ENCODE measurements at places on chromosomes 16 and 17.

DNA sequence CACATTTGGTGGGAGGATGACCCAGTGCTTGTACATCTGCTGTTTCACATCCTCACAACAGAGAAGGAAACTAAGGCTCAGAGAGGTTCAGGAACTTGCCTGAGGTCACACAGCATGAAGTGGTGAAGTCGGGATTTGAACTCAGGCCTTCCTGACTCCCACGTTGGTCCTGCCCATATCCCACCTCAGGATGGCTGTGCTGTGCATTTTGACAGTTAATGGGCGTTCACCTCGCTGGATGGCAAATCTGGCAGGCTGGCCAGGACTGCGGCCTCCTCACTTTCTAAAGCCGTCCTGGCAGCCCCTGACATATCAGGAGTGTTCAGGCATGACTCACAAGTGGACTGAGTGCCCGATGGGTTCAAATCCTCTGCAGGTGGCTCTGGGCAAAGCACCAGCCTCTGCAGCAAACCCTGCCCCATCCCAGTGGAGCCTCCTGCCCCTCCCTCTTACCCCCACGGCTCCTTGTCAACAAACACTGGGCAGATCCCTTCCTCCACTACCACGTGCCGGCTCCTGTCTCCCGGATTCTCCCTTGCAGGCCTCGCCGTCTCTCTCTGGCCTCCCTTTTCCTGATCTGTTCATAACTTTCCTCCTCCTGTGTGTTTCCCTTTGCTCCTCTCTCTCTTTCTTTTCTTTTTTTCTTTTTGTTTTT lies 29.2 kb downstream of the SOCS3 start:
- no peak for DNase-seq

GRCh38 chr16:68091380-68092261 lies 6.5 kb downstream of the NFATC3 start:
- peak; percentile 94 for DNase-seq

GRCh38 chr16:10308305-10309193 lies 77.3 kb upstream of the ATF7IP2 start:
- no peak for DNase-seq

GRCh38 chr16:79278506-79278905 lies 322.0 kb downstream of the MAF start:
- DNase-seq, result no peak

GRCh38 chr17:2963332-2964027 lies 99.9 kb downstream of the OR1D5 start:
- DNase-seq, result no peak

DNA sequence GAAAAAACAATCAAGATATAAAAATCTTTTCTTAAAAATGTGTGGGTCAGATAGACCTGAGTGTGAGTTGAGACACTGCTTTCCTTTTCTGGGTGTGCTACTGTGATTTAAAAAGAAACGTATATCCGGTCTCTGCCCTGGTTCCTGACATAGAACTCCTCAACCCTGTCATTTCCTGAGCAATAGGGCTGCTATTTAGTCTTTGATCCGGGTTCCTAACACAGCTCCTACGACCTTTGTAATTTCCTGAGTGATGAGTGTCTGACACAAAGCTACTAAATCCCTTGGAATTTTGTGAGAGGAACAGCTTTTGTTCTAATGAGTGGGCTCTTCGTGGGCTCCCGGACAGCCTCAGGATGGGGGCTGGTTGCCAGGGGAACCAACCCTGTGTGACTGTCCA lies 93.9 kb upstream of the FA2H start:
- no peak for DNase-seq

DNA sequence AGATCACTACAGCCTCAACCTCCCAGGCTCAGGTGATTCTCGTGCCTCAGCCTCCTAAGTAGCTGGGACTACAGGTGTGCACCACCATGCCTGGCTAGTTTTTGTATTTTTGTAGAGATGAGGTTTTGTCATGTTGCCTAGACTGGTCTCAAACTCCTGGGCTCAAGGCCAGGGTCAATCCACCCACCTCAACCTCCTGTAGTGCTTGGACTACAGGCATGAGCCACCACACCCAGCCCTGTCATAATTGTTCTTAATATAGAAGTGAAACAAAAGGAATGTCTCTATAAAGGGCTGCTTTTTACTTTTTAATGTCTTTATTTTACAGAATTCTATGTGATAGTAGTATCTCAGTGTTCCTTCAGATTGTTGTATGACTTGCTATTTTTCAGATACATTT lies 345.2 kb upstream of the TBX2 start:
- no peak for DNase-seq

DNA sequence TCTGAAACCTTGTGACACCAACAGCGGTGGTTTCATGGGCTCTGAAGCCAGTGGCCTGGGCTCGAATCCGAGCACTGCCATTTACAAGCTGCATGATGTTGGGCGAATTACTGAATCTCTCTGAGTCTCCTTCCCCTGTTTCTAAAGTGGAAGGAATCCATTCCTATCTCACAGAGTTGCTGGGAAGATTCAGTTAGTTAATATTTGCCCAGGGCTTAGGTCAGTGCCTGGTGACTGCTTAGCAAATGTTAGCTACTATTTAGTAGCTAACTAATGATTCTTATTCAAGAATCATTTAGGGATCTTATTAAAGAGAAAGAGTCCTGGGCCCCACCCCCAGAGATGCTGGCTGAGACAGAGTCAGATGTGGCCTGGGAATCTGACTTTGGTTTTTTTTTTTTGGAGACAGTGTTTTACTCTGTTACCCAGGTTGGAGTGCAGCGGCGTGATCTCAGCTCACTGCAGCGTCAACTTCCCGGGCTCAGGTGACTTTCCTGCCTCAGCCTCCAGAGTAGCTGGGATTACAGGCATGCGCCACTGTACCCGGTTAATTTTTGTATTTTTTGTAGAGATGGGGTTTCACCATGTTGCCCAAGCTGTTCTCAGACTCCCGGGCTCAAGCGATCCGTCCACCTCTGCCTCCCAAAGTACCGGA lies 33.6 kb upstream of the RAI1 start:
- no peak for DNase-seq

GRCh38 chr17:81563861-81564586 lies 11.9 kb upstream of the FAAP100 start:
- DNase-seq, result no peak

DNA sequence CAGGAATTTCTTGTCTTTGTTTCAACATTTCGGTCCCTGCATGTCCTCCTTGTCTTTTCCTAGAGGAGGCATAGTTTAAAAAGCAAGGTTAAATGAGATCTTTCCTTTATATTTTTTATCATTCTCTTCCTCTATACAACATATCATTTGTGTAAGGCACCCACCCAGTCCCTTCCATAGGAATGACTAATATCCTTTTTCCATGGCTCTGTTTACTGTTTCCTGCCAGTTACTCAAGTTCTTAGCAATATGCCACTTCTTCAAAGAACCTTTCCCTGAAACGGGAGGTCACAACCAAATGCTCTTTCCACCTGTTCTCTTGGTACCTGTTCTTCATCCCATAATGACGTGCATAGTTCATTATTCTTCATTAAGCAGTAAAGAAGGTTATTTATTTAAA lies 1237.1 kb upstream of the GOT2 start:
- DNase-seq, result no peak

DNA sequence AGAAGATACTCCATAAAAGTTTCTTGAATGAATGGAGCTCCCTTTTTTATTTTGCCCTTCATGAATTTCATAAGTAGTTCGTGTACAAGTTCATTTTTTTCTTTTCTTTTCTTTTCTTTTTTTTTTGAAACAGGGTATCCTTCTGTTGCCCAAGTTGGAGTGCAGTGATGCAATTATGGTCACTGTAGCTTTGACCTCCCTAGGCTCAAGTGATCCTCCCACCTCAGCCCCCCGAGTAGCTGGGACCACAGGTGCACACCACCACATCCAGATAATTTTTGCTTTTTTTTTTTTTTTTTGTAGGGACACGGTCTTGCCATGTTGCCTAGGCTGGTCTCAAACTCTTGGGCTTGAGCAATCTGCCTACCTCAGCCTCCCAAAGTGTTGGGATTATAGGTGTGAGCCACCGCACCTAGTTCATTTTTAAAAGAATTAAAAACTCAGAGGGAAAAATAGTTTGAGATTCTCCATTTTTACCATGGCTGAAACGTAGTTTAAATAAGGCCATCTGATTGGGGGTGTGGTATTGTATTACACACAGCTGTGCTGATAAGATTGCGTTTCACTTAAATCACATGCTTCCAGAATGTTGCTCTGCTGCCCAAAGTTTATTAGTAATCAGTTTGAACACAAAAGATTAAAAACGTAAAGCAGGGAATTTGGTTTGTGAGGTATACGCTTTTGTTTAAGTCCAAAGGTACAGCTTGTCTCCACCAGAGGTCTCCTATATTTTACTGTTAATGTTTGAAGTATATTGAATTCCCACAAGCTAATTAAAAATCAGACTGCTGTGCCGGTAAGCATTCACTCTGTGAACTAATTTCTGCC lies 154.1 kb downstream of the SOCS1 start:
- peak; percentile 81 for DNase-seq

DNA sequence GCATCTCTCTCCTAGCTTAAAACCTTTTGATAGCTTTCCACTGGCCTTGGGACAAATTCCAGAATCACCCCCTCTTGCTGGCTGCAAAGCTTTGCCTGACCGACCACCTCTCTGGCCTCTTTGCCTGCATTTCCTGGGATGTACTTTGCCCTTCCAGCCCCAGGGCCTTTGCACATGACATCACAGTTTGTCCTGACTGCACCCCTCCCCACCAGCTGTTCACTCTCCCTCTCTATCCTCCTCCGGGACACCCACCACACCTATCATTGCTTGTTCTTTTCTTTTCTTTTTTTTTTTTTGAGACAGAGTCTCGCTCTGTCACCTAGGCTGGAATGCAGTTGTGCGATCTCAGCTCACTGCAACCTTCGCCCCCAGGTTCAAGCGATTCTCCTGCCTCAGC lies 7.9 kb downstream of the AANAT start:
- DNase-seq, result no peak

- no peak for DNase-seq
These were observed 27.6 kb upstream of the AATK start for GRCh38 chr17:81193470-81194224.

DNA sequence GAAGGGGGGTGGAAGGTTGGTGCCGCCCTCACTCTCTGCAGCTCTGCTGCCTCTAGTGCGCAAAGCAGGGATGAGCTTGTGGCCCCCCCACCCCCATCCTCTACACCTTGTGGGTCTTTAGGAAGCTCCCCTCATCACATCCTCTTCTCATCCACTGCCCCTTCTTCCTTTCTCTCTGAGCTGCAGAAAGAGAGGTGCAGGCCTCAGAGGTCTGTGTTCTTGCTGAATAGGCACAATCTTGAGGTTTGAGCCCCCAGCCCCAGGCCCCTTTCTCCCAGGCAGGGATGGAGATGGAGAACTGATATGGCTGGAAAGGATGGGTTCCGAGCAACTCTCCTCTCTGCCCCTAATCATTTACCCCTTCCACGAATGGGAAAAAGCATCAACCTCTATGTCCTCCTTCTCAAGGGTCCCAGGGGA lies 2.6 kb downstream of the CACNA1G start:
- no peak for DNase-seq

- DNase-seq, result no peak
These were observed 89.8 kb downstream of the CYB561 start for GRCh38 chr17:63356337-63356757.

DNA sequence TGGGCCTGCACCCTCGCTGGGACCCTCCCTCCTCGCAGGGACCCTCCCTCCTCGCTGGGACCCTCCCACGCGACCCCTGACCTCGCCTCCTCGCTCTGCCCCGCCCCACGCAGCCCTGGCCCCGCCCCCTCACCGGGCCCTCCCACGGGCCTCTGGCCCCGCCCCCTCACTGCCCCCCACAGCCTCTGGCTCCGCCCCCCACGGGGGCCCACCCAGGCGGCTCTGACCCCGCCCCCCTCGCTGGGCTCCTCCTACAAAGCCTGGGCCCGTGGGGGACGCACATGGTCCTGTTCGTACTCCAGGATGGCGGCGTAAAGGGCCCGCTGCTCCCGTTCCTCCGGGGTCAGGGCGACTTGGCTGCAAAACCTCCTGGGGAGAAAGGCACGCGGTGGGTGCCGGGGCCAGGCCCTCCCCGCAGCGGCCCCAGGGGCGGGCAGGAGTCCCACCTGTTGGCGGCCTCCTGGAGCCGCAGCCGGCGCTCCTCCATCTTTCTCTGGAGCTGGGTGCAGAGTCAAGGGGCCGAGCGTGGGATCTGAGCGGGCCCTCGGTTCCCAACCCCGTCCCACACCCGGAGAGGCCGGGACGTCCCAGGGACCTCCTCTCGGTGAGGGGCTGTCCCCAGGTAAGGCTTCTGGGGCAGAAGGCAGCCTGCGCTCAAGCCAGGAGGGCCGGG lies 9.0 kb downstream of the VPS9D1 start:
- DNase-seq, result peak; percentile 56

- DNase-seq, result no peak
These were observed 118.4 kb downstream of the VPS53 start for GRCh38 chr17:596287-596686.

- DNase-seq, result no peak
These were observed 587 bp downstream of the HS3ST4 start for GRCh38 chr16:25692351-25692741.

- DNase-seq, result no peak
These were observed 129.6 kb upstream of the LHX1 start for GRCh38 chr17:36807496-36808179.

DNA sequence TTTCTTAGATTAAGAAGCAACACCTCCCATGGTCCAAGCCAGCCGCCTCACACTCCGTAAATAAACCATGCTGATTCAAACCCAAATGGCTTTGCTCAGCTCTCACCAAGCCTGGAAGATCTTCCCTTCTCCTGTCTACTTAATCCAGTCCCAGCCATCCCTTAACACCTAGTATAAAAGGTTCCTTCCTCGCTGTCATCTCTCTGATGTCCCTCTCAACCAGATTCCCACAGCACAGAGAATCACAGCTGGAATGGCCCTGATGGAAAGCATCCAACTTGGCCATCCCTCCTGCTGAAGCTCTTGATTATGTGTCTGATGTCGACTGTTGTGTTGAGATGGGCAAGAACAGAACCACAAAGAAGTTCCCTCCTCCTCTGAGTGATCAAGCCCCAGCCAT lies 50.6 kb upstream of the ADCY9 start:
- no peak for DNase-seq

GRCh38 chr17:61600621-61601020 lies 9.6 kb upstream of the NACA2 start:
- DNase-seq, result no peak

- DNase-seq, result no peak
These were observed 17.1 kb downstream of the SPG7 start for GRCh38 chr16:89525146-89525913.

GRCh38 chr16:2054543-2055245 lies 6.9 kb downstream of the TSC2 start:
- peak; percentile 55 for DNase-seq

- DNase-seq, result peak; percentile 31
These were observed 1.4 kb downstream of the TLCD1 start for GRCh38 chr17:28724500-28725165.

Measured in NCI-H2171 treated with DMSO at 0.1 percent for 48 hours (cell line).